ENCODE measurements at places on chromosomes 2 and 18. TPM values are rescaled to one million over a fixed set of nuclear protein-coding genes. Genes with fewer than 3 reads are reported as not detected.

MEP1B gene
- total RNA-seq: not detected

ANKRD23 gene
- total RNA-seq: 5.3 TPM

CTLA4 gene
- total RNA-seq: 30.7 TPM

EGR4 gene
- 0.11 TPM for total RNA-seq

DSC3 gene
- 0.04 TPM for total RNA-seq

TCF7L1 gene
- not detected for total RNA-seq

PLEK gene
- 4.8 TPM for total RNA-seq

GKN2 gene
- total RNA-seq: not detected

ATOH8 gene
- not detected for total RNA-seq

CPO gene
- total RNA-seq: not detected

KCNK3 gene
- not detected for total RNA-seq

LHCGR gene
- not detected for total RNA-seq

CRYBA2 gene
- not detected for total RNA-seq

SMYD1 gene
- total RNA-seq: not detected

OSR1 gene
- total RNA-seq: not detected

GAD1 gene
- total RNA-seq: 2.5 TPM

CNTNAP5 gene
- total RNA-seq: not detected
